ENCODE measurements at places on chromosomes 13 and 19.

DNA sequence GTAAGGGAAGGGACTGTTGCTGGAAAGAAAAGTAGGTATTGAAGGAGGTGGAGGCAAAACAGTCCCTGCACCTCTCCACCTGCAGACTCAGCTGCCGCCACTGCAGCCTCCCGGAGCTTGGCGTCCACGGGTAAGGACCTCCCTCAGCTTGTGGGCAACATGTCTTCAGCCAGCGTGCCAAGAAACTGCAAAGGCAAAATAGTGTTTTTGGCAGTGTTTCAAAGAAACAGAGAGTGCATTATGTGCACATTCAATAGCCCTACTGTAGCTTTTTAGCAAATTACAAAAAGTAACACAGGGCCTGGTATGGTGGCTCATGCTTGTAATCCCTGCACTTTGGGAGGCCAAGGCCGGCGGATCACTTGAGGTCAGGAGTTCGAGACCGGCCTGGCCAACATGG, 57.4 kb downstream of the ATP11A start:
- no peak for DNase-seq

GRCh38 chr13:48496271-48497161, 36.4 kb downstream of the RCBTB2 start:
- no peak for DNase-seq

GRCh38 chr19:3187662-3188511, 2.2 kb downstream of the NCLN start:
- no peak for DNase-seq

DNA sequence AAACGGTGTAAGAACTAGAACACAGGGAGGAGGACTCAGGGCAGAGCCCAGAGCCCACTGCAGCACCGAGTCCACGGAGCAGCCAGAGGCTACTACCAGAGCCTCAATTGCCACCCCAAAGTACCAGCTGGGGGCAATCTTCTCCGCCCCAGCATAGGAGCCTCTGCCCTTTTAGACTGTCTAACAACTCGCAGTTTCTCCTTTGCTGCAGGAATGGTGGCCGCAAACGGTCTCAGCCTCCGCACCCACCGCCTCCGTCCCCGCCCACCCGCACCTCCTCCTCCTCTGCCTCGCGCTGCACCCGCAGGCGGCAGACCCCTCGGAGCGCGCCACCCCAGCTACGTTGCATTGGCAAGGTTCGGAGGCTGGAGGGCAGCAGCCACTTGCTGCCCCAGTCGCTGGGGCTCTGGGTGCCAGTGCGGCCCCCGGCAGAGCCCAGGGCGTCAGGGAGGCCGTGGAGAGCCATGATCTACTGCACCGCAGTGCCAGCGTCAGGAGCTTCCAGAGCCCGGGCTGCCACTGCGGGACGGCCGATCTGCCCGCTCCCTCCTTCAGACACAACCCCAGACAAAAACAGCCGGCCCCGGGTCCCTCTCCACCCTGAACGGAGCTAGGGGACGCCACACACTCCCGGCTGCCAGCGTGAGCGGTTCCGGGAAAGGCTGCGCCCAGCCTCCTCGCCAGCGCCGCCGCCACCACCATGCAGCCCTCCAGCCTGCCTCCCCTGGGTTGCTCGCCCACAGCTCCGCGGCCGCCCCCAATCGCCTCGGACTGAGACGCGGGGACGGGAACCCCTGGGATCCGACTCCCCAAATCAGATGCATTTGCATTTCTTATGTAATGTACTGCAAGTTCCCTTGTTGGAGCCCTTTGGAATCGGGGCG, 1.8 kb downstream of the FGF14 start:
- DNase-seq = no peak

DNA sequence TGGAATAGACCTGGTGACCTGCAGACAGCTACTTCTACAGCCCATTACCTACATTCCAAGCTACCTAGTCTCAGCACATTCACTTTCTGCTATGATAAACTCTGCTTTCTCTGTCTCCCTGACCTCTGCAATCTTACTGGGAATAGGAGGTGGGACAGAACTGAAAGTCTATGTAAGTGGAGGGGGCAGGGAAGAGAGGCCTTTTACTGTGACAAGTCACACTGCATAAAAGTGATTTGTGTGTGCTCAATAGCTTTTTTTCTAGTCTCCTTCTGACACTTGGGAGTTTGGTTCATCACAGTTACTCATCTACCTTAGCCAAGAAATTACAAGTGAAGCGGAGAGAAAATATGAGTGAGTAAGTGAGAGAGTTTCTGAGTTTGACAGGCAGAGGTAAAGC, 322.4 kb downstream of the OLFM4 start:
- DNase-seq = no peak

GRCh38 chr13:73195091-73195490, 136.3 kb downstream of the KLF5 start:
- DNase-seq = no peak

- DNase-seq = no peak
Observed at GRCh38 chr13:28336193-28336657, 158.7 kb downstream of the FLT1 start.

- DNase-seq = no peak
Observed at GRCh38 chr19:17415121-17415520, 4.7 kb upstream of the MVB12A start.

DNA sequence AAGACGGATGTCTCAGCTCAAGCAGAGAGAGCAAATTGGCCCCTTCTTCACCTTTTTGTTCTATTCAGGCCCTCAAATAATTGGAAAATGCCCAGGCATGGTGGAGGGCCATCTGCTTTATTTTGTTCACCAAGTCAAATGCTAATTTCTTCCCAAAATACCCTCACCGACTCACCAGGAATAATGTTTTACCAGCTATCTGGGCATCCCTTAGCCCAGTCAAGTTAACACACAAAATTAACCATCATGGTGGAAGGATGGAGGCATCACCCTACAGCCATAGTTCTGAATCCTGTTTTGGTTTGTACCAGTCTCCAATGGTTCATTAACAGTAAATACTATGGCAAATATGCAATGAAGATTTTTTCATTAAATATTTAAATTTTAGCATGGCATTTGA, 51.7 kb upstream of the SERP2 start:
- DNase-seq = no peak

- DNase-seq = no peak
Observed at GRCh38 chr13:106087201-106087600, 448.3 kb downstream of the EFNB2 start.

DNA sequence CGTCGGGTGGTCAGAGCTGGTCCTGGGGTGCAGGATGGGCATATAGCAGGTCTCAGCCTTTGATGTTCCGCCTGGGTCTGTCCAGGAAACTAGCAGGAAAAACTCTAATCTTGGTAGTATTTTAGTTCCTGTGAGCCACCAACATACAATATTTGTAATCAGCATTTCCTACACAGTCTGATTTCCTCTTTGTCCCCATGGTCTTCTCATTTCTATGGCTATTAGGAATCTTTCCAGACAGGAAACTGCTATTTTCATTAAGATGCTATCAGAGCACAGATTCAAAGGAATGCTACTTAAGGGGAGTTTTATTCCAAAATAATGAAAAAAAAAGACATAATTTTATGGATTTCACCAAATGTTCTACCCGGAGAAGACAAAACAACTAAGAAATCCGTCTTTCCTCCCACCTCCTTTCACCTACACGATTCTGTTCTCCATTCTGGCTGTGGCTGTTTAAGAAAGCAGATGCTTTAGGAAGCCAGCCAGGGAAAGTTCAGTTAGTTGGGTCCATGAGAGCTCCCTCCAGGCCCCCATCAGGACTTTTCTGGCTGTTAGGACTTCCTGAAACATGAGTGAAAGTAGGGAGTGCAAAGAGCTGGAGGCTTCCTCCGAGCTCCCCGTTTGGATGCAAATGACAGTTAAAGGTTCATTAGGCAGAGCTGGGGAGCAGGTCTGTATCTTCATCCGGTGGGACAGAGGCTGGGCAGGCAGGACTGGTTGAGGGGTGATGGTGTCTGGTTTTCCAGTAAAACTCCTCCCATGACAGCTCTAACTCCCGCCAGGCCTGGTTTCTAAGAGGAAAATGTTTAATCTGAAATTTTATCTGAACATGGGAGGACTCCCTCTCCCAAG, 36.3 kb downstream of the SHISA2 start:
- DNase-seq = no peak

DNA sequence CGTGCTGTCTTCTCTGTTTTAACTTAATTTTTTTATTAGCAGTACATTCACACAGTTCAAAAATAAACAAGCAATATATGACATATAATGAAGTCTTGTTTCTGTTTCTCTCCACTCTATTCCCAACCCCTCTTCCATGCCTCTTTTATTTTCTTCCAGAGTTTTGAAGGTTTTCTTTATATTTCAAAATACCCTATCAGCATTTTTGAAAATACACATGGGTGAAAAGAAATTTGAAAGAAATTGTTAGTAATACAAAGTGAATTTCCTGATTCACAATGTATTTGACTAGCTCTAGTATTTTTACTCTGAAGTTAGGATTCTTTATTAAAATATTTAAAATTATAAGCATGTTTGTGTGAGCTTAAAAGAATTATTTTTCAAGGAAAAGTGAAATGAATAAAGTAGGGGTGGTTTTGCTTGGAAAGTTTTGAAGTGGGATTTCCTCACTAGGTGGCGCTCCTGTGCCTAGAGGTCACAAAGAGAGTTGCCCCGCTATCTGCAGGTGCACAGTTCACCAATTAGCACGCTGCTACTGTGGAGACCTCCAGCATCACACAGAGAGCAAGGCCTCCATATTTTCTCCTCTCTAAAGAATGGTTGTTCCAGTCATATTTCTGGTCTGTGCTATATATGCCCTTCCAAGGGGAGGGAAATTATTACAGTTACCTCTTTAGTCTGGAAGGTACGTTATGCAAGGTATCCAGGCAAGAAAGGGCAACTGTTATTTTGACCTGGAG, 37.6 kb downstream of the SOX21 start:
- peak; percentile 39 for DNase-seq

DNA sequence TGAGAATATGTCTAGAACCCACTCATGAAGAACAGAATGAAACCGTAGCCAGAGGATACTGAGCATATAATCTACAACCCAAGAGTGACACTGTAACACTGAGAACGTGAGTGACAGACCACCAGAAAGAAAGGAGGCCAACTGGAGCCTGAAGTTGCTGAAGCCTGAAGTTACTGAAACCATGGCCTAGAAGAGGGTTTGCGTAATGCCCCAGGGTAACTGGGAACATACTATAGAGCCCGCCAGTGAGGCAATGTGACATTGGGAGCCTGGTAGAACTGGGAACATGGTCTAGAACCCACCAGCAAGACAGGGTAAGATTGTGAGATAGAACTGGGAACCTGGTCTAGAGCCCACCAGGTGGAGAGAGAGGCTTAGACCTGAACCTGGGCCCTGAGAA, 15.5 kb upstream of the TNFSF14 start:
- DNase-seq = no peak

DNA sequence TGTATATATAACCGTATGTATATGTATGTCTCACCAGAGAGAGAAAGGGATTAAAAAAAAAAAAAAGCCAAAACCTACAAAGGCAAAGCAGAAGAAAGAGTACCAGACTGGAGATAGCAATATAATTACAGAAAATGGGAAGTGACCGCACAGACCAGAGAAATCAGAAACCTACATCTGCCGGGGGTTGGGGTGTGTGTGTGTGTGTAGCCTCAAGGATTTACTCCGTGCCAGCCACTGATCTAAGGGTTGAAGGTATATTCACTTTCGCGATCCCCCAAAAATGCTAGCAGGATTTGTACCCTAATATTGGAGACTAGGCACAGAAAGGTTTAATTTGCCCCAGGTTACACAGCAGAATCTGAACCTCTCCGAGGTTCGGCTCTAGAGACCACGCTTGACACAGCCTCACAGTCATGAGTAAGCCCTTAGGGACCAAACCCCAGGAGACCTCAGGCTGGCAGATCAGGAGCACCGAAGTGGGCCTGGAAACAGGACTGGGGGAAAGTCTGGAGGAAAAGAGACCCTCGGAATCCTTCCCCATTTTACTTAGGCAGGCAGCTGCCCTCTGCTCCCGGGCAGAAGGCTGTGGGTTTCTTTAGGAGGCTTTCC, 14.8 kb downstream of the ARL11 start:
- DNase-seq = no peak

DNA sequence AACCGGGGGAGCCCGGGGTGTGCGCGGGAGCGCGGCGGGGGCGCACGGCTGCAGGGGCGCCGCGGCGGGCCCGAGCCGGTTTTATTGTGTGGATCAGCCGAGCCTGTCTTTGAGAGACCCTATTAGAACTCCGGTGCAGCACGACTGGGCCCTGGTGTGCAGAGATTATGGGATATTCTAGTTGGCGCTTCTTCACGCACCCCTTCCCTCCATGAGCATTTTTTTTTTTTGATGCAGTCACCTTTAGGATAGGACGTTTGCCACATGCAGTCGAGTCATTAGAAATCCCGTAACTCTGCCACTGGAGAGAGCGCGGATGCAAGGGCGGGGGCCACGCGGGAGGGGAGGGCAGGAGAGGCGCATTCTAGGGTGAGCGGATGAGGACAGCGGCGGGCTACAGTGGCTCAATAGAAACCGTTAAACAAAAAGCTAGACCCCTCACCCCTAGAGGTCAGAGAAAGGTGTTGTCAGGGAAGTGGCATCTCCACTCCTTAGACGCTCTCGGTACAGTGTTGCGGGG, 3.7 kb downstream of the FGF9 start:
- no peak for DNase-seq

DNA sequence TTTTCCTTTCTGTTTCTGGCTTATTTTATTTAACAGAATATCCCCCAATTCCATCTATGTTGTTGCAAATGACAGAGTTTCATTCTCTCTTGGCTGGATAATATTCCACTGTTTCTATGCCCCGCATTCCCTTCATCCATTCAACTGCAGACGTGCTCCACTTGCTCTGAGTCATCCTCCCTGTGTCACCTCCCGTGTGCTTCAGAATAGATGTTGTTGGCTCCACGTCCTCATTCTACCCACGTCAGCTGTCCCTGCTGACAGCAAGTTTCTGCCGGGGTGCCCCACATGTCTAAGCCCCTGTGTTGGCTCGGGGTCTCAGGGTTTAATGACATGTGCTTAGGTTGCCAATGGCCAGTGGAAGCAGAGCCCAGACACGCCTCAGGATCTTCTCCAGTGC, 1041.0 kb downstream of the UQCRFS1 start:
- DNase-seq = no peak

GRCh38 chr19:54560881-54561385, 12.7 kb upstream of the LILRA2 start:
- no peak for DNase-seq

- no peak for DNase-seq
Observed at GRCh38 chr13:76808927-76809326, 77.3 kb downstream of the KCTD12 start.

Measured in SW 1271 (cell line).